ENCODE measurements at places on chromosomes 11 and 22.
A peak's percentile ranks its signal among the peaks of the same experiment; 100 is the strongest.

GRCh38 chr11:118649941-118650340, 29.5 kb downstream of the TREH start:
- no peak for DNase-seq

- DNase-seq: no peak
Observed at GRCh38 chr11:9089636-9090035, 1.8 kb downstream of the SCUBE2 start.

DNA sequence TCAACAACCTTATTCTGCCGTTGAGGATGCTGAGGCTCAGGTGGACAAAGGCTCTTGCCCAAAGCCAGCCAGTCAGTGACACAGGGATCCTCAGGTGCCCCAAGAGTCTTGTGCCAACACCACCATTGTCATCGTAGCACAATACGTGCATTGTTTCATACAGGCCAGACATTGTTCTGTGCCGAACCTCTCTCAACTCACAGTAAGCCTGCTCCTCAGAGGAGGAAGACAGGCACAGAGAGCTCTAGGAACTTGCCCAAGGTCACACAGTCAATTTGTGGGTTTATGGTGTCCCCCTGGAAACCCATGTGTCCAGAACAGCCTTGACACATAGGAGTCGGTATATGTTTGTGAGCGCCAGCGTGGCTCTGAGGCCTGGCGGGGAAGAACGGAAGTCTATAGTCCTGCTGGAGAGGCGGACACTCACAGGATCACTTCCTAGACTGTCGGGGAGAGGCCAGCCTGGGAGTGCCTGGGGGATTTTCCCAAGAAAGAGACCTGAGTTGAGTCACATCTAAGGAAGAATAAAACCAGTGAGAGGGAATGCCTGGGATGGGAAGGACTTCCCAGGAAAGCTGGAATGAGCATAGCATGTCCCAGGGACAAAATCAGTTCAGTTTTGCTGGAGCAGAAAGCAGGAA, 20.2 kb downstream of the LIF start:
- DNase-seq: no peak

DNA sequence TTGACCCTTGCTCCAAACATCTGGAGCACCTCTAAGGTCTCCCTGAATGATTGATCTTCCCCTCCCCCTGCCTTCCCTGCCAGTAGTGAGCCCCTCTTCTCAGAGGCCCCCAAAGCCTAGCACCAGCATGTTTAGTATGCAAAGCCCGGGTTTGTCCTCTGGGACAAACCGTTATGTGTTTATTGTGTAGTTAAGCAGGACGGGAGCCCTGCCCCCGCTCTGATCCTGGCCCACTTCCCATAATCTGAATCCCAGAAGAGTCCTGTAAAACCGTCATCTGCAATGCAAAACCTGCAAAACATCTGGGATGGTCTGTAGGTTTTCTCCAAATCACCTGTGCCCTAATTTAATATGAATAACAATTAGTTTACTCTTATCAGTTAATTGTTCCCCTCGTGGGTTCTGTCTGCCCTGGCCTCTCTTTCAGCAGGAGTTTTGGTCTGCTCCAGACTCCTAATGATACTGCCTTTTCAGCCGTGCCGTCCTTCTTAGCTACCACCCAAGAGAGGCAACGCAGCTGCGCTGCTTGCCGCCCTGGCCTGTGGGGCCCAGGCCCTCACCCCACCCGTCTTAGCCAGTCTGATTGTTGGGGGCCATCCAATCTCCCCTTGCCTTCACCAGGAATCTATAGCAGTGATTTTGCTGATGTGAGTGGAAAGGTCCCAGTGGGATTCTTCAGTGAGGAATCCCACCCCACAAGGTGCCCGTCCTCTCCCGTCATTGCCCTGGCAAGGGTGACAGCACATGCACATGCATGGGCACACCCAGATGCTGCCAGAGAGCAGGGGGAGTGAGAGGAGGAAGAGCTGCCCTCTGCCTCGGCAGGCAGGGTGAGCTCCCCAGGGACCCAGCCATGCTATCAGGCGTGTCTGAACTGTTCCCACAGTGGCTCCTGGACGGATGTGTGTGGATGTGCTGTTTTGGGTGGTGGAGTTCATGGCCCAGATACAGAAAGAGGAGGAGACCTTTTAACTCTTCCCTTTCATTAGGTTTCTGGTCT, 3.0 kb upstream of the B3GAT1 start:
- no peak for DNase-seq

GRCh38 chr11:35549787-35550186, 24.4 kb upstream of the PAMR1 start:
- peak; percentile 97 for DNase-seq

DNA sequence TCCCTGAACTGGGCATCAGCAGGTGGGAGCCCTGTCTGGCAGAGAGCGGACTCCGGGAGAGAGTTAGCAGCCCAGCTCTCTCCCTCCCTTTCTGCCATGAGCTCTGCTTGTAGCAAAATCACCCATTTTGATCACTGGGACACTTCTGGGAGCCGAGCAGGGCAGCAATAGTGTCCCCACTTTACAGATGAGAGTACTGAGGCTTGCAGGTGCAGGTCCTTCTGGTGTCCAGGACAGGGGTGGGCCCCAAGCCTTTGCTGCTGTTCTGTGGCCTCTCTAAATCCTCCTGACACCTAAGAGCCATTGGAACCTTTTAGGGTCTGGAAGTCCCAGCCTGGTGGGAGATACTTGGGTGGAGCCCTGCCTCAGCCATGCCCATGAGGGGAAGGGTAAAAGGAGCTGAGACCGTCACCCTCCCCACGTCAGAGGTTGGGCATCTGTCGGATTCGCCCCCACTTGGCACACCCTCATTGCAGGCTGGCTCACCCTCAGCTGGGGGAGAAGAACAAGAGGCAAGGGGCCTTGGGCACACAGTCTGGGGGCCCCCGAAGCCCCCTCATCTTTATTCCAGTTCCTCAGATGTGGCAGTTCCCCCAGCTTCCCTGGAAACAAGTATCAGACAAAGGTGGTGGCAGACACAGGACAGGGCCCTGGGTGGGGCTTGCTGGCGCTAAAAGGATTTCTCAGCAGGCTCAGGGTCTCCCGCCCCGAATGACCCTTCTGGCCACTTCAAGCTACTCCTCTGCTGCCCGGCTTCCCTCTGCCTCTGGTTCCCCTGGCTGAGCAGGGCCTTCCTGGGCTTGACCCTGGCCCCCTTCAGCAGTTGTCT, 4.5 kb downstream of the RIN1 start:
- DNase-seq: no peak

DNA sequence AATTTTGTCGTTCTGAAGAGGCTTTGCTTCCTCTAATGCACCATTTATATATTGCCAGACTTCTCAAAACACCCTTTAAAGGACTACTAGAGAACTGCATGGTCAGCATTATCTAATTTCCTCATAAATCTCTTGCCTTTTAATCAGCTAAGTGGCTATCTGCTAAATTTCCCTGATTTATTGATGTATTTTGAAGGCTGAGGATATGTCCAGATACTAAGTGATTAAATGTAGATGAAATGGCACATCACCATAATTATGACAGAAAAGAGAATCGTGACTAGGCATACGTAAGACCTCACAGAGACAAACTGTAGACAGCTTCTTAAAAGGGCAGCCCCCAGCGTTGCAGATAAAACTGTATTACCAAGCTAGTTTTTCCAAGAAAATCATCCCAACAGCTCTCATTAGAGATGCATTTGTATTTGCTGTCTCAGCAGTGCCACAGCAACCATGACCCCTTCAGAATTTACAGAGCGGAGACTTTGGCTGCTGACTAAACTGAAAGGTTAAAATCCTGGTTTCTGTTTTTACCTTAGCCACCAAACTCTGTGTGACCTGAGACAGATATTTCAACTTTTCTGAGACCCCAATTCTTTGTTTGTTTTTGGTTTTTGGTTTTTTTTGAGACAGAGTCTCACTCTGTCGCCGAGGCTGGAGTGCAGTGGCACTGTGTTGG, 67.1 kb upstream of the SLN start:
- no peak for DNase-seq

GRCh38 chr11:76850130-76850529, 10.6 kb upstream of the ACER3 start:
- no peak for DNase-seq

DNA sequence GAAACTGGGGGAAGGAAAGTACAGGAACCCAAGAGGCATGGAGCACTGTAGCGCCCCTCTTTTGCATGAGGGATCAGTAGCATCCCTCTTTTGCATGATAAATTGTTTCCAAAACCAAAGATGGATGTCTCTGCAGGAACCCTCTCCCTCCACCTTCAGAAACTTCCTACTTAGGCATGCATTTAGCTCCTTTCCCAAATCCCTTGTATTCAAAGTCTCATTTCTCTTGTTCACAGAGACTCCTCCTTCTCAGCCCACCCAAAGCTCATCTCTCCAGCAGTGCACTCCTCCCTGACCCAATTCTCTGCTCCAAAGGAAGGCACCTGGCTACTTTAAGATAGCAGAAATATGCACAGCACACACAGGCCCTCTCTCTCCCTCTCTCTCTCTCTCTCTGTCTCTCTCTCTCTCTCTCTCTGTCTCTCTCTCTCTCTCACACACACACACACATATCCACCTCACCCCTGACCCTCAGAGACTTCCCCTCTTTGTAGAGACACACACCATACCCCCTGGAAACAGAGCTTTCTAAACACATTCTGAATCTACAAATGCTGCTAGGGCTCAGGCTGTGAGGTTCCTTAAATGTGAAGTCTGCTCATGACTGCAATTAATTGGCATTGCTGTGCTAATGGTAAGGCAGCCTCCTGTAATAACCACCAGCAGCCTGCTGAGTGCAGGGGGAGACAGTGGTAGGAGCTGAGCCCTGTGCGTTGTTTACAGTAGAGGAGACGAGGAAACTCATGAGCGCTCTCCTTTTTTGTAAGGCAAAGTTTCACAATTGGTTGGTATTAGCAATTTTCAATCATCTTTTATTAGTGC, 519.6 kb downstream of the NTM start:
- DNase-seq: no peak

DNA sequence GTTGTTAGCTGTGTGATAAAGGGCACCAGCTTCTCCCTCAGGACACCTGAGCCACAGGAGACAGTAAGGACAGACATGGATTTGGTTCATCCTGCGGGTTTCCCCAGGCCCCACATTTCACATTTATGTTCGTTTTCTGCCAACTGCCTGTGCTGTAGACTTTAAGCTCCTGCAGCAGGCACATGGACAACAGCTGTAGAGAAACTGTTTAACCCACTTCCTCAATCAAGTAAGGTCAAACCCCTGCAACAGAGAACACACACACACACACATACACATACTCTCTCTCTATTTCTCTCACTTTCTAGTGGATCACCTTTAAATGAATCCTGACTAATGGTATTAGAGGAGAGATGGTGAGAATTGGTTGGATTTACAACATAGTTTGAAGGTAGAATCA, 90.7 kb downstream of the C11orf87 start:
- DNase-seq: peak; percentile 5

DNA sequence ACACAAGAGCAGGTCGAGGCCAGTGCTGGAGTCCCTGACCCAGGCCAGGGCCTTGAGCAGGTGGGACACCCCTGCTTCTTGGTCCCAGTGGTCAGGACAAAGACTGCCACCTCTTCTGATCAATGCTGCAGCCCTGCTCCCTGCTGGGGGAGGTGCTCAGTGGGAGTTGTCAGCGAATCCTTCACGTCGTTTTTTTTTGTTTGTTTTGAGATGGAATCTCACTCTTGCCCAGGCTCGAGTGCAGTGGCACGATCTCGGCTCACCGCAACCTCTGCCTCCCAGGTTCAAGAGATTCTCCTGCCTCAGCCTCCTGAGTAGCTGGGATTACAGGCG, 34.7 kb downstream of the NUP50 start:
- no peak for DNase-seq

DNA sequence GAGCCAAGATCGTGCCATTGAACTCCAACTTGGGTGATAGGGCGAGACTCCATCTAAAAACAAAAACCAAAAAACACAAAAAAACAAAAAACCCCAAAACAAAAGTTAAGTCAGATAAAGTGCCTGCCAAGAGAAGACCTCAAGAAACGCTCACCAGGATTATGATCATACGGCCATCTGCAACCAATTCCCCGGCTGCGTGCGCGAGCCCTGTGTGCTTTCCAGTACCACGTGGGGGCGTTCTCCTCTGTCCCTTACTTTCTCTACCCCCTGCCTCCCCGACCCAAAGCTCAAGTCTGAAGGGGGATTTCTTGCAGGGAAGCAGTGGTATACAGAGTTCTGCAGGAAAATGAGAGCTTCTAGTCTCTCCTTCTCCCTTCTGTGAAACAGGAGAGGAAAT, 10.5 kb upstream of the RPS19BP1 start:
- DNase-seq: peak; percentile 48

DNA sequence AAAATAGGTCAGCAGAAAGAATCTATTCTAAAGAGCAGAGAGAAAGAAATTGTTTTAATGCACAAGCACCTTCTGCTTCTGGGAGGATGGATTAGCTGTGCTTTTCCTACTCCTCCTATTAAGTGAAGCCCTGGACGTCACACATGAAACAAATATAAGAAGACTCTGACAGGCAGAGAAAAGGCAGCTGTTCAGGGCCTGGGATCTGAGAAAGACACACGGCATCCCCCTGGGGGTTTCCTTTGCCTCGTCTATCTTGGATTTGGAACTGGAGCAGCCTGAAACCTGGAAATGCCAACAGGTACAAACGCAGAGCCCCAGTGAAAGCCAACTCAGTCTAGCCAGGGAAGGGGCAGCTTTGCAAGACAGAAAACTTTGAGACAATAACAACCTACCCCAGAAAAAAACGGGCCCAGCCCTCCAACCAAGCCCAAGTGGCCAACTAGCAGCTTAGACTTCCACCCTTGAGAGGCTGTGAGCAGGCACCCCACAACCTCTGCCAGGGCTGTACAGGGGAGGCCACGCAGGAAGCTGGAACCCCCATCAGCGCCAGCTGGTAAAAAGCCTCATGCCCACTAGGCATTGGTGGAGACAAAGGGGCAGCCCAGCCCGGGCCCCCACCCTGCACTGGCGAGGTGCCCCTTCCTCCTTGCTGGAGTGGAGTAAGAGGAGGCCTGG, 7.3 kb downstream of the CERK start:
- no peak for DNase-seq

GRCh38 chr11:113673550-113674396, 32.3 kb downstream of the TMPRSS5 start:
- peak; percentile 38 for DNase-seq

GRCh38 chr11:117439256-117439655, 111.6 kb downstream of the CEP164 start:
- peak; percentile 14 for DNase-seq

DNA sequence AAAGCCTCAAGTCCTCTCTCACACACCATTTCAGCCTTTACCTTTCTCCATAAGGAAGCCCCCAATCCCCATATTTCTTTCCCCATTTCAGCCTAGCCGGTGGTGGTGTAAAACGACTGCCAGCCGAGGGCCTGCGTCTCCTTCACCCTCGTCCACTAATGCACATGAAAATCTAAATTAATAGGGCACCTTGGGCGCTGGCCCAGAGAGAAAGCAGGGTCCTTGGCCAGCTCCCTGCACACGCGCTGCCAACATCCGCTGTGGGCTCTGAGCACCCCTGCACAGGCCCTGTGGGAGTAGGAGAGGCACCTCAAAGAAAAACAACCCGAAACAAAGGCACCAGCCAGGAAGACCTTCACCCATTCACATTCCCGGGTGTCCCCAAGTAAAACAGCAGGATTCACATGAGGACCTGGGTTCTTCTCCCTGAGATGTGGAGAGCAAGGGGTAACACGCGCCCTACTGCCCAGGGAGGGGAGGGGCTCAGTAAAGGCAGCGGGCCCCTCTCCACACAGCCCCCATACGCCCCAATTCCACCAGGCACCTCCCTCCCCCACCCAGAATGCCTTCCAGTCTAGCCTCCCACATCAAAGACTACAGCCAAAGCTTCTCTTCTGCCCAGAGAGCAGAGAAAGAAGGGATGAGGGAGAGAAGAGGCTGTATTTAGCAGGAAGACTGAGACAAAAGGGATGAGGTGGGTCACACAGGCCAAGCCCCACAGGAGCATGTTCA, 79.0 kb downstream of the MICAL3 start:
- no peak for DNase-seq
